ENCODE measurements at places on chromosomes 11 and 22. TPM values are rescaled to one million over a fixed set of nuclear protein-coding genes. Genes with fewer than 3 reads are reported as not detected.
A peak's percentile ranks its signal among the peaks of the same experiment; 100 is the strongest.

Gene MRGPRX3
- not detected for total RNA-seq

Gene FOLR3
- total RNA-seq = not detected

Gene NECTIN1
- total RNA-seq = 2.5 TPM

Gene AKIP1
- 17.6 TPM for total RNA-seq

Gene FAM180B
- total RNA-seq = not detected

Gene PYGM
- 18.4 TPM for total RNA-seq

Gene LSP1
- 295 TPM for total RNA-seq

Gene OR52I1
- total RNA-seq = not detected

Gene IFITM1
- 91.0 TPM for total RNA-seq

Gene C1QTNF4
- total RNA-seq = 1.2 TPM

Gene LIF
- total RNA-seq = not detected

- DNase-seq = no peak
Observed at GRCh38 chr22:28123989-28124766, 205.1 kb upstream of the PITPNB start.

GRCh38 chr22:39898997-39899396 is 1.9 kb upstream of the GRAP2 start:
- no peak for DNase-seq

GRCh38 chr11:11966826-11967668 is 41.4 kb downstream of the DKK3 start:
- peak; percentile 34 for DNase-seq

GRCh38 chr22:46516638-46517037 is 20.8 kb downstream of the CELSR1 start:
- DNase-seq = no peak

- DNase-seq = no peak
Observed at GRCh38 chr11:37406651-37407050, 808.6 kb upstream of the RAG2 start.

DNA sequence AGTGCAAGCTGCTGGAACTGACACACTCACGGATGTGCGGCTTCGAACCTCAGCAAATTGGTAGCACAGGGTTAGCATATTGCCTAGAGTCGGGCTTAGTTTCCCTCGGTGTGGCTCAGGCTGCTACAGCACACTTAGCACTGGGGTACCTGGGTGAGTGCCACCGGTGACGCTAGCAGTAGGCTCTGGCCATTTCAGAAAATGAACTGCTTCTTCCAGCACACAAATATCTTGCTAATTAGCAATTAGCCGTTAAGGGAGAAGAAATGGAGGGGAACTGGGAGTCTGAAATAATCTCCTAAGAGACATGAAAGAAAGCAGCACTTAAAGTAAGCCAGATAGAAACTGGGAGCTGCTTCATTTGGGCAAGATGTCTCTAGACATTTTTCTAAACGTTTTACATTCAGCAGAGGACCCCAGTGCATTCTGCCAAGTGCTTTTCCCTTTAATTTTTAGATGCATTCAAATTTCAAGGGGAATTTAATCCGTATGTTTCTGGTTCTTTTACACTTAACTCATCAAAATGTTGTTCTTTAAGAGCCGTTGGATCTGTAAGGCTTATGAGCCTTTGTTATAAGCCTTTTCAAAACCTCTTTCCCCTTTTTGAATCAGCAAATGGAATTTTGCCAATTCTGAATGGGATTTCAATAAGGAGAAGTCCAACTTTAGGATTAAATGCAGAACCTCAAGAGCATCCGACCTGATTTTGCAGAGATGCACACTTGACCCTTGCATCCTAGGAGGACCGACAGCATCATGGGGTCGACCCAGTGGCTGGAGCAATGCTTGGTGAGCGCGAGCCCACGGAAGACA is 708.1 kb downstream of the NTM start:
- DNase-seq = no peak

- DNase-seq = no peak
Observed at GRCh38 chr11:65491614-65492386, 7.0 kb upstream of the MALAT1 start.

- no peak for DNase-seq
Observed at GRCh38 chr11:76071090-76071489, 135.2 kb downstream of the WNT11 start.

DNA sequence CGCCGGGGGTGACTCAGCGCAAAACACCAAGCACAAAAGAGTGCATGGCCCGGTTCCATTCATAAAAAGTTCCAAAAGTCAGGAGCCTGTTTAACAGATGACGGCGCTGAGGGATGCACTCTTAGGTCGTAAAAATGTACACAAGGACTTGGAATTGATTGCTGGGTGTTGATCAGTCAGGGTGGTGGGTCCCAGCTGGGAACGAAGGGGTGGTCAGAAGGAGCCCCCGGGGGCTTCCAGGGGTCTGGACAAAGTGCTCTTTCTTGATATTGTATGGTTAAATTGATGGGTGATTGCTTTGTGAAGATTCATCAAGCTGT is 20.7 kb downstream of the IFITM10 start:
- DNase-seq = no peak

- DNase-seq = no peak
Observed at GRCh38 chr22:49307870-49308269, 519.8 kb downstream of the BRD1 start.

GRCh38 chr11:76747915-76748860 is 35.0 kb upstream of the TSKU start:
- no peak for DNase-seq

DNA sequence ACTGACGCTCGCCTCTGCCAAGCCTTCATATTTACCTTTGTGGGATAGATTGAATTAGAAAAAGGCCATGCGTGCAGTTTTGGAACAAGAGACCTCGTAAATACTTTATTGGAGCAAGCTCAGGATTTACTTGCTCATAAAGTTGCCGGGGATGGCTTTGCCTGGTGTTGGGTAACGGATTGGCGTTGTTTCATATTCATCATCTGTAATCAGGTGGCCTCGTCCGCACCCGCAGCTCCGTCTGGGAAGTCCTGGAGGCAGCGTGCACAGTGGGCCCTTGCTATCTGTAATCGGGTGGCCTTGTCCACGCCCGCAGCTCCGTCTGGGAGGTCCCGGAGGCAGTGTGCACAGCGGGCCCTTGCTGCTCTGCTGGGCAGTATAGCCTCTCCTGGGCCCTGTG is 1209.3 kb downstream of the BRD1 start:
- DNase-seq = no peak

- DNase-seq = no peak
Observed at GRCh38 chr22:31019191-31019930, 50.3 kb downstream of the TUG1 start.

- DNase-seq = no peak
Observed at GRCh38 chr11:7574491-7575130, 60.8 kb downstream of the PPFIBP2 start.

DNA sequence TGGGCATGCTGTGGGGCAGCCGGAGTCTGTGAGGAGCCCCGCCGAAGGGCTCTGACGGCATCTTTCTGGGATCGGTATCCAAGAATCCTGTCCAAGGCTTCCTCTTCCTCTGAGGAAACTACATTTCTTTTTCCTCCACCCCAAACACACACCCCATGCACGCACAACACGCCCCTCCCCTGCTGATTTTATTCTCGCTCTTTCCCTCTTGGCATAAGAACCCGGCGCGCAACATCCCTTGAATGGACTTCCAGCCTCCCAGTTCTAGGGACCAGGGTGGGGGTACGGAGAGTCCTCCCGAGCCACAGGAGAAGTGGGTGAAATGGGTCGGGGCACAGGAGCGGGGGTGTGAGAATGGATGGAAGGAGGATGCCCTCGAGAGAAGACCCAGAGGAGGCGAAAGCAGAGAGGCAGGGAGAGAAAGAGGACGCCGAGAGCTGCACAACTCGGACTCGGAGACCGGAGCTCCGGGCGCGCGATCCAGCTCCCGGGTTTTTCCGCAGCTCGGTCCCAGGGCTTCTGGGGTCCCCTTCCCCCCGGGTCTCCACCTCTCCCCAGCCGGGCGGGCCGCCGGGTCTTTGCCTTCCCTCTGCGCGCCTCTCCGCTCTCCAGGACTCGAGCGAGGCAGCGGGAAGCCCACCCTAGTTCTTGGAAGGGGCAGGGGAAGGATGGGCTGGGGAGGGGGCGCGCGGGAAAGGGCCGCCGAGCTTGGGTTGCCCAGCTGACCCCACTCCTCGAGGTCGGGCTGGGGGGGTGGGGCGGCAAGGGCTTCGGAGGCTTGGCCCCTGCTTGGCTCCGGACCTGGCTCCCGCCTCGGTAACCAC is 1.5 kb upstream of the LARGE1 start:
- DNase-seq = no peak

DNA sequence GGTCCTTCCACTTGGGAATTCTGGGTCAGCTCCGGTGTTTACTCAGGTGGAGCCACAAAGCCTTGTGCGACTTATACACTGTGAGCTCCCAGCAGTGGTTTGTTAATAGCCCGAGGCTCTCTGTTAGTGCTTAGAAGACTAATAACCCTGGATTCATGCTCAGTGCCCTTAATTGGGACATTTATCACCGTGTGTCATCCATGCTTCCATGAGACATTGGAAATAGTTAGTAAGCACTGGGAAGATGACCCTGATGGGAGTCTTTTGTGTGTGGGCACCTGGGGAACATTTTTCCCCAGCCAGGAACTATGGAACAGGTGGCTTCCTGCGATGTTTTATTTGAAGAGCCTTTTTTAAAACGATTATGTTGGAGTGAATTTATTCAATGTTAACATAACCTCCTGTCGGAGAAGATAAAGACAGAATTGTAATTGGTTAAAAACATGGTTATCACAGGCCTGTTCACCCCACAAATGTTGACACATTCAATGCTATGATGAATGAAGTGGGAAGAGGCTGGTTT is 188.9 kb downstream of the MYO18B start:
- no peak for DNase-seq

DNA sequence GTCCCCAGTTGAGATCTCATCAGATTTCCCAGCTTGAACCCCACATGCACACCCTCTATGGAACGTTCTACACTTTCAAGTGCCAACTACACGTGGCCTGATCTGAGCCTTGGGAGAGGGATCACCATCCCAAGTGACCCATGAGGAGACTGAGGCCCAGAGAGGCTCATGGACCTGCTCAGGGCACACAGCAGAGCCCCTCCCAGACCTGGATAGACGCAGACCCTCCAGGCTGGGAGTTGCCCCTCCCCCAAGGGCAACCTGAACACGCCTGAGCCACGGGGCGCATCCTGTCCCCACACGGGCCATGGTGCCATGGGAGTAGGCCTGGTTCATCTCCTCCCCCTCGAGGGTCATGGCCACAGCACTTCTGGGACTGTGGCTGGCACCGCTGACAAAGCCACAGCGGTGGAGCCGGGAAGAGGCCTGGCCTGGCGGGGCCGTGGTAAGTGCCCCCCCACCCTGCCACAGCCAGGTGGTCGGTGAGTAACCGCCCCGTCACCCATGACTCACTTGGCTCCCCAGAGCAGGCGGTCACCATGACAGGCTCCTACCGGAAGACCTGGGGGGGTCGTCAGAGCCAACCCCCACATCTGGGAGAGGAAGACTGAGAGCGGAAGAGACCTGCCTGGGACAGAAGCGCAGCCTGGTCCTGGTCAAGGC is 8.1 kb downstream of the WNT7B start:
- no peak for DNase-seq
